ENCODE measurements at places on chromosomes 5 and 9.

- DNase-seq = no peak
These were observed 50.6 kb downstream of the DEPDC1B start for GRCh38 chr5:60649288-60649917.

DNA sequence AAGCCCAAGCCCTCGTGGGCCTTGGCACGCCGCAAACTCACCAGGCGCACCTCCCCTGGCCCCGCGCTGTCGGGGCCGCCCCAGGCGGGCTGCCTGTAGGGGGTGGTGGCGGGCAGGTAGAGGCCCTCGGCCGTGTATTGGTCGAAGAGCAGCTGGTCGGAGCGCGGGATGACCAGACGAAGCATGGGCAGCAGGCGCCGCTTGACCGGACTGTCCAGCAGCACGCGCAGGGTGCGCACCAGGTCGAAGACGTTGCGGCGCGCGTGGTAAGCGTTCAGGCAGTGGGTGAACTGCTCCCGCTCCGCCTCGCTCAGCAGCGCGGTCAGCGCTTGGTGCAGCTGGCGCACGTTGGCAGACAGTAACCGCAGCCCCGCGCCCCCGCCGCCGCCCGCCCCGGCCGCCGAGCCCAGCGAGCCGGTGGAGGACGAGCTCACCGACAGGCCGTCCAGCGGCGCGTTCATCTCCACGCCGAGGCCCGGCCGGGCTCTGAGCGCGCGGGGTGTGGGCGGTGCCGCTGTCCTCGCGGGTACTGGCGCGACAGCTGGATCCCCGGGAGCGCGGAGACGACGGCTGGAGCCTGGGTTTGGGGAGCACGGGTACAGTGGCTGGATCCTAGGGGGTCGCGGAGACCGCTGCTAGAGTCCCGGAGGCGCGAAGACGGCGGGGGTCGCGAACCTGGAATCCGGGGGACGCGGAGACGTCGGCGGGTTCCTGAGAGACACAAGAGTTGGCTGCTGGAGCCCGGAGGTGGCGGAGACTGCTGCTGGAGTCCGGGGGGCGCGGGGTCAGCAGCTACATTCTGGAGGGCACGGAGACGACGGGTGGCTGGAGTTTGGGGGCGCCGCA, 709 bp downstream of the WHRN start:
- DNase-seq = peak; percentile 49

DNA sequence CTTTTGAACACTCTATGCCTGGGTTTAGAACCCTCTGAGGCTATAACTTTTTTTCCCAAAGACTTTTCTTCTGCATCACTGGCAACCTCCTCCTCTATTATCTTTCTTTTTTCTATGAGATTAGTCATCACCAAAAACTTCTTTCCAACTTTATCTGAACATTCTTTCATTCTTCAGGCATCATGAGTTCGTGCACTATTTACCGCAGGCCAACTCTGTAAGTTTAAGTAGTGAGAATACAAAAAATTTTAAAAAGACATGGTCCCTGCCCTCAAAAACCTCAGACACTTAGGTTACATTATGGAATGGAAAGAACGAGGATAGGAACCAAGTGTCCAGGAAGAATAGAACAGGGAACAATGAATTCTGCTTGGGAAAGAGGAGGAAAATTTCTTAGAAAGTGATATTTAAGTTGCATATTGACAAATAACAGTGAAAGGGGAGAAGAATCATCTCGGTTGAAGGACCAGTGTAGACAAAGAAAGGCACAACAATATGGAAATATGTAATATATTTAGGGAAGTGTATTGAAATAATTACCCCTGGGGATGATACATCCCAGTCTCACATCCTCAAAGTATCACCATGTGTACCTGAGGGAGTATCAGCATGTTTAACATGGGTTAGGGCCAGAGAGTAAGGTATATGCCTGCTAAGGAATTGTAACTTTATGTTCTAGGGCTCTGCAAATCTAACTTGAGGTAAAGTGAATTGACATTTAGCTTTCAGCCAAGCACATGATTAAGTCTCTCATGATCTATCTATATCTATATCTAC, 196.5 kb upstream of the NREP start:
- no peak for DNase-seq

- DNase-seq = no peak
These were observed 99.6 kb downstream of the DOCK2 start for GRCh38 chr5:169736653-169737052.

DNA sequence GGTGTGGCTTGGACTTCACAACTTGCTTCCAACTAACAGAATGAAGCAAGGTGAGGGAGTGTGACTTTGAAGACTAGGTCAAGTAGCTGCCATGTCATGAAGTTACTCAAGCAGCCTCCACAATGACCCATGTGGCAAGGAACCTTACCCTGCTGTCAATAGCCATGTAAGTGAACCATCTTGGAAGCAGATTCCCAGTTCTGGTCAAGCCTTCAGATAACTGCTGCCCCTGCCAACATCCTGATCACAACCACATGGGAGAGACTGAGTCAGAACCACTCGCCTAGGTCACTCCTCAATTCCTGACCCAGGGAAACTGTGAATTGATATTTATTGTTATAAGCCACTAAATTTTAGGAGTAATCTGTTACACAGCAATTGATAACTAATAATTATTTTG, 10.9 kb downstream of the ZCCHC10 start:
- DNase-seq = no peak

- DNase-seq = no peak
These were observed 199.2 kb upstream of the ANKRD55 start for GRCh38 chr5:56432321-56432720.

GRCh38 chr9:136619742-136620440, 42.8 kb upstream of the EGFL7 start:
- peak; percentile 97 for DNase-seq

GRCh38 chr9:136626740-136627642, 35.7 kb upstream of the EGFL7 start:
- DNase-seq = peak; percentile 76

- DNase-seq = no peak
These were observed 69.2 kb downstream of the SYK start for GRCh38 chr9:90870621-90871326.

DNA sequence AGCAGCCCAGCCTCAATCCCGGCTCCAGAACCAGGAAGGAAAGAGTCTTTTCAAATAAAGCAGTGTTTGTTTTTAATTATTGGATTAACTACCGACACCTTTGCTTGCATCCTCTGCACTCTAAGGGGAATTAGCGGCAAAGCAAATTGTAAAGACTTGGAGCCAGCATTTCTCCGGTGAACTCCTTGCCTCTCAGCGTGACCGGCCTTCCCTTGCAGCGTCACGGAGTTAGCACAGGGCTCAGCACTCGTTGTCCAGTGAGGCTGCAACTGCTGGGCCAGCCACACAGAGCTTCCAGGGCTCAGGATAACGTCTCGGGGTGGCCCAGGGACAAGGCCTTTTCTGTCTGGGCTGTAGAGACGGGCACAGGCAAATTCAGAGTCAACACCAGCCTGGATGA, 180.6 kb downstream of the OLFM1 start:
- DNase-seq = no peak

- DNase-seq = peak; percentile 57
These were observed 474 bp downstream of the HMGCR start for GRCh38 chr5:75337366-75338021.

- no peak for DNase-seq
These were observed 41.9 kb upstream of the RIC1 start for GRCh38 chr9:5587024-5587423.

GRCh38 chr5:140544986-140545385, 2.5 kb upstream of the EIF4EBP3 start:
- DNase-seq = no peak

- DNase-seq = no peak
These were observed 74.6 kb downstream of the GOLPH3 start for GRCh38 chr5:32099486-32100035.

- DNase-seq = no peak
These were observed 598 bp upstream of the TMED7 start for GRCh38 chr5:115626445-115626823.

- no peak for DNase-seq
These were observed 306.8 kb downstream of the ZNF608 start for GRCh38 chr5:124439609-124440008.

DNA sequence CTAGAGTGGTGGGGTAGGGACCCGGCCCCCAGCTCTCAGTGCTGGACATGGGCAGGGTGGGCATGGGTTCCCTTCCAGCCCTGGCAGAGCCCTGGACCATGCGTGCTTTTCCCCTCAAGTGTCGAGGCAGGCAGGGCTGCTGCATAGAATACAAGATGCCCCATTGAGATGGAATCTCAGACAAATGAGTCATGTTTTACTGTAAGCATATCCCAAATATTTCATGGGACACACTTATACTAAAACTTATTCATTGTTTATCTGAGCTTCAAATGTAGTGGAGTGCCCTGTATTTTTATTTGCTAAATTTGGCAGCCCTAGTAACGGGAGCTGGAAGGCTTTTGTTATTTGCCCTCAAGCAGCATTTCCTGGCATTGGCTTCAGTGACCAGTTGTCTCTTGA, 3.2 kb upstream of the RNU6ATAC start:
- no peak for DNase-seq

- DNase-seq = no peak
These were observed 27.8 kb downstream of the ERBIN start for GRCh38 chr5:65954200-65954599.

DNA sequence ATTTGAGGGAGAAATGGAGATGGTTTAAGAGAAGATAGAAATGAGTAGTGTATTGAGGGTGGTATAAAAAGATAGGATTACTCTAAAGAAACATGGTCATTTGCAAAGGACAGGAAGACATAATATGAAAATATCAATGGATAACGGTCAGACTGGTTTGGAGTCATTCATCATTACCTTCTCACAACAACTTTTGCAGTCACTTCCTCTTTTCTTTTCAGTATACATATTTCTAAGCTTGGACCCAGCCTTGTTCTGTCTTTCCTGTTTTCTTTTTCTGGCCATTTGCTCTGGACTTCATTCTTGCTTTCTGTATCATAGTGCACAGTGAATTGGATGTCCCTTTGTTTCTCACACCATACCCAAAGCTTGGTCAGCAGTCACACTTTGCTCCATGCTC, 966.5 kb upstream of the TYRP1 start:
- DNase-seq = no peak

DNA sequence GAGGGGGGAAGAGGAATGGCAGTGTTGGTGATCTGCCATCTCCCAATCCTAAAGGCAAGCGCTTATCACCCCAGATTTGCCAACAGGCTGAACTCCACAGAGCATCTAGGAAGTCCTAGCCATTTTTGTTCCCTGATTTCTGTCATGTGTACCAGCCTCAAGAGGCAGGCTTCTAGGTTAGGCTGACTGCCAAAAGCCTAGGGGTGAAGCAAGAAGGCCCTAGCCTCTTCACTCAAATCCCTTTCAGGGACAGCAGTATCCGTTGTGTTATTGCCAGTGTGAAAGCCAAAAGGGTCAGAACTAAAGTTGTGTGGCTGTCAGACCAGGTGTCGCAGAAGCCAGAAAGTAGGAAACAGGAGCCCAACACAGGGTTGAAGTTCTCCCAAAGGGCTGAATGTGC, 14.7 kb downstream of the IGIP start:
- DNase-seq = no peak

- no peak for DNase-seq
These were observed 186.6 kb upstream of the PANK3 start for GRCh38 chr5:168765551-168766425.

DNA sequence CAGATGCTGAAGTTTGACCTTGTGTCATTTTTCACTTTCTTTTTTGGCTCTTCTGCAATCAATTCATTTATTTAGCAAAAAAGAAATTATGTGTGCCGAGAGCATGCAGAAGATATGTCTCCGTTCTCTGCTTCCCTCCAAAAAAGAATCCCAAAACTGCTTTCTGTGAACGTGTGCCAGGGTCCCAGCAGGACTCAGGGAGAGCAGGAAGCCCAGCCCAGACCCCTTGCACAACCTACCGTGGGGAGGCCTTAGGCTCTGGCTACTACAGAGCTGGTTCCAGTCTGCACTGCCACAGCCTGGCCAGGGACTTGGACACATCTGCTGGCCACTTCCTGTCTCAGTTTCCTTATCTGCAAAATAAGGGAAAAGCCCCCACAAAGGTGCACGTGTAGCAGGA, 2.4 kb downstream of the FGFR4 start:
- DNase-seq = no peak

- peak; percentile 85 for DNase-seq
These were observed 38.8 kb upstream of the GLRX start for GRCh38 chr5:95861221-95861863.

- DNase-seq = no peak
These were observed 192.1 kb upstream of the ADAMTS16 start for GRCh38 chr5:4947893-4948536.

DNA sequence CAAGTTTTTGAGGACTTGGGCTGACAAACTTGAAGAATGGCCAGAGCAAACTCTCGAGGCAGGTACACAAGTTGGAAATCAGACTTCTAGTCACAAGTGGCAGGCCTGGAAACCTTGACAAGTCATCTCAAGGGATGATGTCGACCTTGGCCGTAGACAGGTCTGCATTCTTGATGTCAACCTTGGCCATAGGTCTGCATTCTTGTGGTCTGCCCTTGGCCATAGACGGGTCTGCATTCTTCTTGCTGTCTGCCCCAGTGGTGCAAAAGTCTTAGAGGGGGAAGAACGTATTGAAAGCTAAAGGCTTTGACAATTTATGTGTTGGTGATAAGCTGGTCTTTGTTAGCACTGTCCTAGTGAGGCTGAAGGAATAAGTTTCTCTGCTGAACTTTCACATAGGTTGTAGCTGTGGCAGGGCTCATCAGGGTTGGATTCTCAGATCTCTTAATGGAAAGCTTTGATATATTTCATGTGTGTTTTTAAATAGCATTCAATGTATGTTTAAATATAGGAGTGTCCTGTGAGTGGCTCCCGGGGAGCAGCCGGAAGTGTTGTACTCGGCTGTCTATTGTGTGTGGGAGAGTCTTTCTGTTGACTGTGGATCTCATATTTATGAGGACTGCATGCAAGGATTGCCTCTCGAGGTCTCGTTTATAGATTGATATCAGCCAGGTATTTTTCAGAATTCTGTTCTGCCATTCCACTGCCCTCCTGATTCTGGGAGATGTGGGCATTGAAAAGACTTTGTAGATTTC, 27.0 kb downstream of the SUB1 start:
- no peak for DNase-seq

GRCh38 chr5:82255844-82256243, 22.3 kb downstream of the RPS23 start:
- DNase-seq = no peak

DNA sequence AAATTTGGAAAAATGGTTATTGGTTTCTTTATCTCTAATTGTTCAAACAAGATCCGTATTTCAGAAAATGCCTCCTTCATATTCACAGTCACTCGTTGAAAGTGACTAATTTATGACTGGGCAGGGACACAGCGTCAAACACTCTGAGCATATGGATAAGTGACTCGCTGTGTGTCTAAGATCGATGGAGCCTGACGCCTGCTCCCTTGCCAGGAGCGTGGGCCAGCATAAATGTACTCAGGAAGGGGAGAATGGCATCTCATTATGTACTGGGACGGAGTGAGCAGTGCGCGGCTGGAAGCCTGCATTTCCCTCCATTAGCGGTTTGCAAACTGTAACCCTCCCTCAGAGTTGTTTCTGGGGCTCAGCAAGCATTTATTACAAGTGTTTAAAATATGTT, 79.8 kb upstream of the CAST start:
- DNase-seq = no peak

Measured in right lobe of liver (tissue), 6 donors.